ENCODE measurements at places on chromosomes 6 and 20.

GRCh38 chr20:4170621-4171537, 155.5 kb upstream of the RNF24 start:
- DNase-seq = no peak

DNA sequence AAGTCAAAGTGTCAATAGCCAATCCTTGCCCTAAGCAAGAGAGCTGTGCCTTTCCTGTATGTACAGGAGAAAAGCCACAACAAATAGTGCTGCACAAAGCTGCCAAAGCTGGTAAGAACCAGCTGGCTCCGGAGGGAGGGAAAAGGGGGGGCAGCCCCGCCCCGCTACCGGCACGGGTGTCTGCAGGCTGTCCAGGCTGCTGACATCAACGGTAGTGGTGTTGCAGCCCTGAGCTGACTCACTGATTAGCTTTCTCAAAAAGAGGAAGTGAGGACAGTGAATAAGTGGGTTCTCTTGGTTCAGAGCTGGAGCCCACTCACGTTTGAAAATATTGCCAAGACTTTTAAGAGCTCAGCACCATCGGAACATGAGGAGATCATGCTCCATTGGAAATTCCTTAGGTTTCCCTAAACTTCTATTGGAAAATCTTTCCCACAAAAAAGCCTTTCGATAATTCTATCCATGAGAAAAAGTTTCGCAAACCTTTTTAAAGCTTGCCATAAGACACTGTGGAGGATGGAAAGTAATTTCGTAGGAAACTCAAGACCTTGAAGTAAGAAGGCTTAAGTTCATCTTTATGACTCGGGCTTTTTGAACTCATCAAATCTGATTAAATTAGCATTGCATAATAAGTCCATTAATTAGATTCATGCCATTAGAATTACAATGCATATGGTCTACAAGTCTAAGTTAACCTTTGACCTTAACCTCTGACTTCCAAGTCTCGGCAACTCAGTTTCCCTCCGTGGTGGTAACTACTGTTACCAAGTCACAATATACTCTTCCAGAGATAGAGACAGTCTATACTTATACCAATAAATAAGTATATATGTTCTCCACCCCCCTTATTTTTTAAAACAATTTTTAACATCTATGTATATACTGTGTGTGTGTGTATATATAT, 67.0 kb downstream of the TNFRSF21 start:
- DNase-seq = peak; percentile 10

DNA sequence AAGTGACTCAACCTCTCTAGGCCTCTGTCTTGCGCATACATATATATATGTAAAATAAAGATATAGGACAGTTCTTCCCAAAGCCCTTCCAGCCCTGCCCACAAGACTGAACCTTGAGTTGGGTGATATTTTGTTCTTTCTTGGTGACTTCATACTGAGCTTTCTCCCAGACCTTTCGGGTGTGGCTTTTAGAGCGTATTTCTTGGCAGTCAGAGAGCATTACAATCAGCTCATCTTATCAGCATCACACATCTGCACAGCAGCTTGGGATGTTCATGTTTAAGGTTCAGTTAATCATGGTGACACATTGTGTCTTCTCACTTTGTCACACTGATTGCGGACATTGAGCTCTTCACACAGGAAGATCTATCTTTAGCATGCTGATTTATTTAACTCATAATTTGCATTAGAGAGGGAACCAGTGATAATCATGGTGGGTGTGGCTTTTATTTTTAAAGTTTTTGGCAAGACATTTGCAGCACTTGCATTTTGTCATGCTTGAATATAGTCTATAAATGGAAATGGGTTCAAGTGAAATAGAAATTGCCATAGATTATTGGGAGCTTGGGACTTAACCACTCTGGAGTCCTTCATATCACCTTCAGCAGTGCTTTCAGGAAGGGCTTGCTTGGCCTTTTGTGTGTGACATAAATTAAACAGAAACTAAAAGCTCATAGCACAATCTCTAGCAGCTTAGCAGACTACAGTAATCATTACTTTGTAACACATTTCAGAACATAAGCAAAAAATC, 8.3 kb downstream of the KIF3B start:
- no peak for DNase-seq

DNA sequence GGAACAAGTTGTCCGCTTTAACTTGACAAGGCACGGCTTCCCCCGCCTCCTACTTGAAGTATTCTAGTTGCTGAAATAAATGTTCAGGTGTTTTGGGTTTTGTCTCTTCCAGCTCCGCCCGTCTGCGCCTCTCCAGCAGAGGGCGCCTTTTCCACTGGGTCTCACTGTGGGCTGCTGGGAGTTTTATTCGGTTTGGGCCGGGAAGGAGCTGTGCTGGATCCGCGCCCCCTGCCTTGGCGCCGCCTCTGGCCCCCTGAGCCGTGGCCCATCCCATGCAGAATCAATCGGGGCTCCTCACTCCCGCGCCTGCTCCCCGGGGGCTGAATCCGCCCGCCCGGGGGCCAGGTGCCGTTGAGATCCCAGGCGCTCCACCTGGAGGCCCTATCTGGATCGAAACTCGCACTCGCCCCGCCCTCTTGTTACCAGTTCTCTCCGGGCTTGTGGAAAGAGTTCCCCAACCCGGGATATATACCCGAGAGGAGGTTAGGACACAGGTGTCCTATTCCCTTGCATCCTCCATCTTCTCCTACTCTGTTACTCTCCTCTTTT, 51.0 kb upstream of the TCF21 start:
- DNase-seq = no peak

- no peak for DNase-seq
Observed at GRCh38 chr6:170393807-170394399, 87.3 kb downstream of the FAM120B start.

DNA sequence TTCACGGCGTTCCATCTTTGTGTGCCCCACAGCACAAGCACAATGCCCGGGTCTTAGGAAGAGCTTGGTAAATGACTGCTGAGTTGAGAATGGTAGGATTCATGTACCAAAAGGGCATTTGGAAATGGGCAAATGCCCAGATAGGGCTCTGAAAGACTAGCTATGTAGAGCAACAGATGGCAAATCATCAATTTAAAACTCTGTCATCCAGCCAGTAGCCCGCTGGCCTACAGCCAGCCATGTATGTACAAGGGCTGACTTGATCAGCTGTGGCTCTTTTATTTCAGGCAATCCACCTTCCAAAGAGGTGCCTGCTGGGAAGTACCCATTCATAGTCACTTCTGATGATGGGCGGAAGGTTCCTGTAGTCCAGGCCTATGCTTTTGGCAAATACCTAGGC, 35.1 kb downstream of the NT5E start:
- DNase-seq = peak; percentile 20

- DNase-seq = no peak
Observed at GRCh38 chr20:13915284-13915683, 75.1 kb downstream of the SEL1L2 start.

DNA sequence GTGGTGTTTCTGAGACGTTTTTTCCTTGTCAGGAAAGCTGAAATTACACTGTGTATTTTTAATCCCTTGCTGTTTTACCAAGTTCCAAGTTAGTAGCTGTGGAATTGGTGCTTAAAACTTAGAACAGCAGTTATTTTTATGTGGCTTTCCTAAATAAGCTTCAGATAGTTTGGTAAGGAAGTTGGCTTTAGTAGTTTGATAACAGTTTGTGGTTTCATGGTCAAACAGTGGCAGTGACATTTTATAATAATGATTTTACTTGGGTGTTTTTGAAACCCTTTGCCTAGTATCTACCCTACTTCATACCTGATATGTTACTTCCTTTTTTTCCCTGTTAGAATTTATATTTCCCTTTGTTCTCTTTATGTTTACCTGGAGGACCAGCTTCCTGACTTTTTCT, 164.9 kb downstream of the JARID2 start:
- no peak for DNase-seq

DNA sequence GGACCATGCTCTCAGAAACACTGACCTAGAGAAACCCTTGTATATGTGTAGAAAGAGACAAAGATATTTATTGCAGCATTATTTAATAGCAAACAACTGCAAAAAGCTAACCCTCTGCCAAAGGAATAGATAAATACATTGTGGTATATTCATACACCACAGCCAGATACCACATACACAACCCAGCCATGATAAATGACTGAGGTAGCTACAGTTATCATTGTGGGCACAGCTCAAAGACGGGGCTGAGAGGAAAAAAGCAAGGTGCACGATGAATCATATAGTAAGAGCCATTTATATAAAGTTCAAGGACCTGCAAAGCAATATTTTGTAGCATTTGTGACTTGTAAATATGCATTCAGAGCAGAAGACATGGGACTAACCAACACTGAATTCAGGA, 30.8 kb downstream of the RSPO4 start:
- DNase-seq = no peak

- DNase-seq = peak; percentile 80
Observed at GRCh38 chr20:13119583-13119982, 101.5 kb upstream of the ISM1 start.

GRCh38 chr6:140403020-140403419, 1028.6 kb upstream of the CITED2 start:
- no peak for DNase-seq

DNA sequence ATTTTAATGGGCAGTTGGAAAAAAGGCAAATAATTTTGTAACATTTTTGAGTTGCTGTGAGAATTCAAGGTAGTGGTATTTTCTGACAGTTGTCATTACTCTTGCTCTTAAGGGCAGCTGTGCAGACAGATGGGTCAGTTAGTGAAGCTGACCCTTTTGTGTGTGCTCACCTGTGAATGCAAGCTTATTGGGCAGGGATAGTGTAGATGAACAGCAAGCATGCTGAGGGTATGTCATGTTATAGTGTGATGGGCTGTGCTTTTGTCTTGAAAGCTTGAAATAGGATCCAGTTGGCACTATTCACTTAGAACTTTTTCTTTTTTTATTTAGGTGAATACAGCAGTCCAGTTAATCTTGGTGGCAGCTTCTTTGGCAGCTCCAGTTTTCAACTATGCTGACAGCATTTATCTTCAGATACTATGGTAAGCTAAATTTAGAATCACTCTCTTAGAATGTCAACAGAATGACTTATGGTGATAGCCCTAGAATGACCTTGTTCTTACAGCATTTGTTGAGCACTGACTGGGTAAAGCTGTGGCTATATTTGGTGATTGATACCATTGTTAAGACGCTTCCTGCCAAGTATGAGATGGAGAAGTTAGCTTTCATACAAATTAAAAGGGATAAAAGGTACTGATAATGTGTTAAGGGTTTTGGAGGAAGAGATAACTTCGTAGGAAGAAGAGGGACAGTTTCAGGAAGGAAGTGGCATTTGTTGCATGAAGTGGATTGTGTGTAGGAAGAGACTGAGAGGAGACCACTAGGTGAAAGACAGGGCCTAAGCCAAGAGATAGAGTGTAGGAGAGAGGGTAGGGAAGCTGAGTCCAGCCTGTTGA, 19.5 kb downstream of the LRRN4 start:
- DNase-seq = no peak

DNA sequence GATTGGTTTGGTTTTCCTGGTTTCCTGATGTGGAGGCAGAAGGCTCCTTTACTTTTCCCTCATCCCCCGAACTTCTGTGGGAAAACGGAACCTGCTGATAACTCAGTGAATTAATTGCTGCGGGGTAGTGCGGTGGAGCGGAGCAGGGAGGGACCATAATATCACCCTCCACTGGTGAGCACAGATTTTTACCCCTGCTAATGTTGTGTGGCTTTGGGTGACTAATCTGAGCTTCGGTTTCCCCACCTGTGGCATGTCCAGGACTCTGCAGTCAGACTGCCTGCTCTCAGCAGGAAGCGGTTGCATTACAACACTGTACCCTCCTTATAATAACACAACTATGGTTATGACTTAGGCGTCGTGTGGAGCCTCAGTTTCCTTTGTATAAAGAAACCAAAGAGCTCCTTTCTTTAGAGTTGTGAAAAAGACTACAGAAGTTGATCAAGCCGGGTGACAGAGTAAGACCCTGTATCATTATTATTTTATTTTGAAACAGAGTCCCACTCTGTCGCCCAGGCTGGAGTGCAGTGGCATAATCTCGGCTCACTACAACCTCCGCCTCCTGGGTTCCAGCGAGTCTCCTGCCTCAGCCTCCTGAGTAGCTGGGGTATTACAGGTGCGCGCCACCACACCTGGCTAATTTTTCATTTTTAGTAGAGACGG, 2.2 kb upstream of the ID1 start:
- no peak for DNase-seq

- no peak for DNase-seq
Observed at GRCh38 chr6:16139556-16139955, 10.7 kb downstream of the MYLIP start.

DNA sequence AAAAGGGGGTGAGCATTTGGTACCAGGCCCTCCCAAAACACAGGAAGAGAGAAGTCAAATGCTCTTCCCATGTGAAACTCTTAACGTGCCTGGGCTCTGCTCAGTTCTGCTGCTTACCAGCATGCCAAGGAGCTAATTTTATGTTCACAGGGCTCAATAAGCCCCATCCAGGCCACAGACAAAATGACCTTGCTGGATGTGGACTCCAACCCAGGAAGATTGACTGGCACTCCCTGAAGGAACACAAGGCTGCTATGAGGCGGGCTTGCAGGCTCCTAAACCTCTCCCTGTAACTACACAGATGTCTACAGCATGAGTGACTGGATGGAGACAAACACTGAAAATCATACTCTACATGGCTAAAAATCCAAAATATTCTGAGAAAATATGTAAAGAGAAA, 50.6 kb downstream of the CHD6 start:
- DNase-seq = no peak

DNA sequence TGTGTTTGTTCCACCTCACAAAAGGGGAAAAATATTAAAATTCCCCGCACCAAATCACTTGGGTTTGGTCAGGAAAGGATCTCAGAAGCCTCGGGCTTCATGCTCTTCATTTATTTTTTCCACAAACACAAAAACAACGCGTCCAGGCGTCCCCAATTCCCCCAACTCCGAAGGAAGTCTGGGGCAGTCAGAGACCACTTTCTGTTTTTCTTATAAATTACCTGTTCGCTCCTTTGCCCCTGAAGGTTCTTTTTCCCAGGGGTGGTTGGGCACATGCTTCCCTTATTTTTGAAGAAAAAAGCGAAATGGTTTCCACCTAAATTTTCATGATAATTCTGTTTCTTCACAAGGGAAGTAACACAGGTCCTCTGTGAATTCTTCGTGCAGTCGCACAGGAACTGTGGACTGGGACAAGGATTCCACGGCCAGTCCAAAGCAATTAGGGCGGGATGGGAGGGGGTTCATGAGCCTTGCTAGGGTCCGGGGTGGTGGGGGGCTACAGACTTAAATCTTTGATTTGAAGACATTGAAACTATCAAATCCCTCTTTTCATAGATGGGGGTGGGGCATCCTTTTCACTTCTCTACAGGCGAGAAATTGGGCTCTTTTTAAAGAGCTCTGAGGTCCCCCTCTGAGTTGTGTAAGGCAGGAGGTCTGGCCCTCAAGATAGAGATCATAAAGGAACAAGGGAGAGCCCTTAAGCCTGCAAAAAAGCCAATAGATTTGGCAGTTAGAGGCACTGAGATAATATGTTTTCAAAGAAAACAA, 30.5 kb upstream of the HFE start:
- no peak for DNase-seq

GRCh38 chr20:60372822-60373221, 414.6 kb downstream of the CDH26 start:
- peak; percentile 31 for DNase-seq

GRCh38 chr6:89758830-89759229, 60.8 kb downstream of the MDN1 start:
- DNase-seq = no peak
